ENCODE measurements at places on chromosomes 5 and 9.

DNA sequence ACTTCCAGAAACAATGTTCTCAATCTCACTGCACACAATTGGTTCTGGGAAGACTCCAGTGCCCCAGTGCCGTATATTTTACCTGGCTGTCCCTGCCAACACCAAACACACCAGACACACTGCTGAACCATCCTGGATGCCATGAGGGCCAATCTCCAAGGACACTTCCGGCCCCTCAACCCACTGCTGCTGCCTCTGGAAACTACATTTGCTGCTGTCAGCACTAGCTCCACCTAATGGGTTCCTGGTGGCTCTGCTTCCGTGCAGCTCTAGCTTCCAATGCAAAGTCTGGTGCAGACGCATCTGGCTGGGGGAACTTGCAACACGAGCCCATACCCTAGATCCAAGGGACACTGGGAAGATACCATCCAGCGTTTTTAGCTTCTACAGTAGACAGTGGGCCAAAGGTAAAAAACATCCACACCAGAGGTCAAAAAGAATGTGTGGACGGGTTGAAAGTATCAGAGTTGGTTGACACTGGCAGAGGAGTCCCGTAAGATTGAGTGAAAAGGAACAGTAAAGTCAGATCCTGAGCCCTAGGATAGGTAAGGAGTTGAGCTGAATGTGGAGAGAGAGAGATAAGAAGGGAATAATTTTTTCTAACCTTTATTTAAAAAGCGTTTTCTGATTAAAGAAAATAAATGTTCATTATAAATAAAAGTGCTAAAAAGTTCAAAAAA lies 99.7 kb upstream of the KIF2A start:
- no peak for DNase-seq

DNA sequence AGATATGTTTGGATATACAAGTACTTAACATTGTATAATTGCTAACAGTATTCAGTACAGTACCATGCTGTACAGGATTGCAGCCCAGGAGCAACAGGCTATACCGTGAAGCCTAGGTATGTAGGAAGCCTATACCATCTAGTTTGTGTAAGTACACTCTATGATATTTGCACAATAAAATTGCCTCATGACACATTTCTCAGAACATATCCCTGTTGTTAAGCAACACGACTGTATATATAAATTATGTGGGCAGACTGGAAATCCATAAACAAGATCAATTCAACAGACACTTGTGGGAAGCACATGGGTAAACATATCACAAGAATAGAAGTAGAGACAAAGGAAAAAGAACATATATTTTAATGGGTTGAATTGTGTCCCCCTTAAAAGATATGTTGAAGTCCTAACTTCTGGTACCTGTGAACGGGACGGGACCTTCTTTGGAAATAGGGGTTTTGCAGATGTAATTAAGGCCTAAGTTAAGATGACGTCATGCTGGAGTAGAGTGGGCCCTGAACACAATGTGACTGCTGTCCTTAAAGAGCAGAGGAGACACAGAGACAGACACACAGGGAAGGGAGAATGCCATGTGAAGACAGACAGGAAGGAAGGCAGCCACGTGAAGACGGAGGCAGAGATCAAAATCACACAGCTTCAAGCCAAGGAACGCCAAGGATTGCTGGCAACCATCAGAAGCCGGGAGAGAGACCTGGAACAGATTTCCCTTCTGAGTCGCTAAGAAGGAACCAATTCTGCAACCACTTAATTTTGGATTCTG lies 76.3 kb downstream of the SCAI start:
- DNase-seq: no peak

GRCh38 chr9:28668158-28668557 lies 1094.9 kb upstream of the C9orf72 start:
- no peak for DNase-seq

GRCh38 chr5:156515121-156515520 lies 188.2 kb downstream of the SGCD start:
- no peak for DNase-seq

DNA sequence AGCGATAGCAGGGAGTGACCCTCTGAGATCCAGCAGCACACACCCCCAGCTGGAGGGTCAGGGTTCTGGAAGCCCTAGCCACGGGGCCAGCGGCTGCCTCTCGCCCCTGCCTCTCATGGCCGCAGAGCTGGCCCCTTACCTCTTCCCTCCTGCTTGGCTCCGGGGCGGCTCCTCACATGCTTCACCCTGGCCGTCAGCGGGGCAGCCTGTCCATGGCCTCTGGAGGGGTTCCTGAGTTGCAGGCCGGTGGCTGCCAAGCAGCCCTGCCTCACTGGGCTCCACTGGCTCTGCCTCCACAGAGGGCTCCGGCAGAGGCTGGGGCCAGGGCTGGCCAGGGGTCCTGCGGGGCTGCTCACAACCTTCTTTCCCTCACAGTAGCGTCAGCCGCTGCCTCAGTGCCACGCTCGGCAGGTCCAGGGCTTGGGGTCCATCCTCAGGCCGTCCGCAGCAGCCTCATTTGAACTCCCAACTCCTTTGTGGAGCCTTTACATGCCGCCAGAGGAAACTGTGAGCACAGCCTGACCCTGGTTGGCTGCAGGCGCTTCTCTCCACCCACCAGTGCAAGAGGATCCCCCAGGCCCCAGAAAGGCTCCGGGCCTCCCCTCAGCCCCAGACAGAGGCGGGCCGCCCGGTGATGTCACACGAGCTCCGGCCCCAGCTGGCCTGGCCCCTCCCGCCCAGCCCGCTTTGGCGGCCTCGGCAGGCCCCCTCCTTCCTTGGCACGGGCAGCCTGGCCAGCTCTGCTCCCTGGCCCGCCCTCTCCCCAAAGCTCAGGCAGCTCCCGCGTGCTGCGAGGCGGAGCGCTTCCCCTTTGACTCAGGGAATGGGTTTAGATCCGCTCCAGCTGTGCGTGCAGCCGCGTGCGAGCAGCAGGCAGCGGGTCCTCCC lies at the start of gene ANGPTL2:
Gene ANGPTL2 (minus strand): TSS at position 460 of the 888 bp plus-strand sequence. CDS start 13,904 bp downstream, outside the sequence.
- no peak for DNase-seq

DNA sequence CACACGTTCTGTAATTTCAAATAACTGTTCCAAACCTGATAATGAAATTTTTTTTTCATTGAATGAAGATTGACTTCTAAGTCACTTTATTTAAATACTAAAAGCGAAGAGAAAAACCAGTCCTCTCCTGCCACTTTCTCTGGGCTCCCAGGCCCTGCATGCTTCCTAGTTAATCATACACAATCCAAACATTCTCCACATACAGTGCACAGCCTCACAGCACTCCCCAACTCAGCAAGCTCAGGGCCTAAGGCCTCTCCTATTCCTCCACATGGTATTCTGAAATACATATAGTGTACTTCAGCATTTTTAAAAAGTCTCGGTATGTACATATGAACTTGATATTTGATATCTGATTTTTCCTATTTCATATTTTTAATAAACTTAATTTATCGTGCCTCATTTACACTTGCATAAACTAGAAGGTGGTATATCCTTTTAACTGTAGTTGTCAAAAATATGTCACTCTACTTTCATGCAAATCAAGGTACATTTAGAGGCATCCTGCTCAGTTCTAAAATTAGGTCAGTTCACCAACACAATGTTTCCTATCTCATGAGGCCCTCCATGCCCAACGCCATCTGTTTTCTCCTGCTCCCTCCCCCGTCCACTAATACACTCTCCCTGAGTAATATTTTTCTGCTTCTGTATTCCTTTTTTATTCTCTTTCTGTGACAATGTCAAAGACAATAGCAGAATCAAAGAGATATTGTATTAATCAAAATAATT lies 206.7 kb downstream of the ARRDC3 start:
- no peak for DNase-seq

DNA sequence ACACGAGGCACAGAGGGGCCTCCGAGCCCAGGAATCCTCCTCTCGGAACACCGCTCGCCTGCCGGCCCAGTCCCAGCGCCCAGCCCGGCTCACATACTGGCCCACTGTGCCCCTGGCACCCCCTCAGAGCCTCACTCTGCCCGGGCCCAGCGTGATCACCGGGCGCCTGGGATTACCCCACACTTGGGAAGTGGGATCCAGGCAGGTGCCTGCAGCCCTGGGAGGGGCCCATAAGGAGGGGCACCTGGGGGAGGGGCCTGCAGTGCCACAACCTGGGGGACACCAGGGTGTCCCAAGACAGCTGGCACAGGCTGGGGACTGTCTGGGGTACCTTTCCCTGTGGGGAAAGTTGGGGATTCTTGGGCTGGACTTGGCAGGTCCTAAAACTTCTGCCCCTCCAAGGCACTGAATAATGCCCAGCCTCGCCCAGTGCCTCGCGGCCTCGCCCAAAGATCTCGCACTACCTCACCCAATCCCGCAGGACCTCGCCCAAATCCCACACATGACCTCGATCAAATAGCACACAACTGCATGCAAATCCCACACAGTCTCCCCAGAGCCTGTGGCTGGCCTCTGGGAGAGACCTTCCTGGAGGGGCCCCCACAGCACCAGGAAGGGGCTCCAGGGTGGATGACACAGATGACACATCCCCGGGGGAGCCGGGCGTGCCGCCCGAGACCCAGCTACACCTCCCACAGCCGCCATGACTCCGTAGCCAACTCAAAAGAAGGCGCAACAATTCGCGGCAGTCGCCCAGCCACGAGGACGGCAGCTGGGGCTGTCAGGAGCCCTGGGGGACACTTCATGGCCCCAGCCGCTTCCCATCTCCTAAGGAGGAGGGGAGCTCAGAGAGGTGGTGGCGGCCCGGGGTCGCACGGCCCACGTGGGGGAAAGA lies 13.7 kb downstream of the NOTCH1 start:
- DNase-seq: no peak

DNA sequence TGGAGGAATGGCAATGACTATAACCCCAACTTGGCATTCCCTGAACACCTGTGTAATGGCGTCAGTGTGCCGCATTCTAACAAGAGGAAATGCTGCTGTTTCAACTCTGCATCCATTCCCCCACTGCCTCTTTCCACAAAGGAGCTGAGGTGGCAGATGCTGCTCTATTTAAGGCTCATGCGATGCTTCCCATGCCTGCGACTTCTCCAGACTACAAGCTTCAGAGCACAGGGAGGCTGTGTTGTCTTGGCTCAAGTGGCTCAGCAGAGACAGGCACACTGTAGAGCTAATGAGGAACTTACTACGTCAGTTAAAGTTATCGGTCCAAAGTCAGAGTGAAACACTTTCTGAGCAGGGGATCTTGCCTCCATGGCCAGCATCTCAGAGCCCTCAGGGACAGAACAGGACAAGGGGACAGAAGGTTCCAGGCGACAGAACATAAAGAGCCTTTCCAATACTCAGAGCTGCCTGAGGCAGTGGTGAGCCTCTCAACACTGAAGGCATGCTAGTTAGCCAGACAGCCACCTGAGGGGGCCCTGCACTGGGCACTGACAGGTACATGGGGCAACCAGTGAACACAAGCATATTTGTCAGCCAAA lies 21.8 kb downstream of the TNIP1 start:
- DNase-seq: no peak

- no peak for DNase-seq
Observed at GRCh38 chr5:146390469-146390868, 51.8 kb downstream of the POU4F3 start.

DNA sequence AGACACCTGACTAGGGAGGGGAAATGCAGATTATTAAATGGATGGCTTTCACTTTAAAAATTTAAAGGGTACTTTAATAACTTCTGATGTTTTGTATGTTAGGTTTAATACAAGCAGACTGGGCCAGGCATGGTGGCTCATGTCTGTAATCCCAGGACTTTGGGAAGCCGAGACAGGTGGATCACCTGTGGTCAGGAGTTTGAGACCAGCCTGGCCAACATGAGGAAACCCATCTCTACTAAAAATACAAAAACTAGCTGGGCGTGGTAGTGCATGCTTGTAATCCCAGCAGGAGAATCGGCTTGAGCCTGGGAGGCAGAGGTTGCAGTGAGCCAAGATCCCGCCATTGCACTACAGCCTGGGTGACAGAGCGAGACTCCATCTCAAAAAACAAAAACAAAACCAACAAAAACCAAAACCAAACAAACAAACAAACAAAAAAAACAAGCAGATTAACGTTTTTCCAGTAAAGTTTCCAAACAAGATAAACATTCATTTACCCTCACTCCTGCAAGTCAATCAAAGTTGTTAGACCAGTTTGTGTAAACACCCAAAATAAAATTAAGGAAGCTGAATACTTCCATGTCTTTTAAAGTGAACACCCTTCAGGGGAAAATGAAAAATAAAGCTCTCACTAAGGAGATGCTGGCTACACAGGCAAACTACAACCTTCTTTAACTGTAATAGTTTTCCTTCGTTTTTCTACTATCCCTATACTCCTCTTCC lies 14.1 kb downstream of the ETF1 start:
- DNase-seq: no peak

DNA sequence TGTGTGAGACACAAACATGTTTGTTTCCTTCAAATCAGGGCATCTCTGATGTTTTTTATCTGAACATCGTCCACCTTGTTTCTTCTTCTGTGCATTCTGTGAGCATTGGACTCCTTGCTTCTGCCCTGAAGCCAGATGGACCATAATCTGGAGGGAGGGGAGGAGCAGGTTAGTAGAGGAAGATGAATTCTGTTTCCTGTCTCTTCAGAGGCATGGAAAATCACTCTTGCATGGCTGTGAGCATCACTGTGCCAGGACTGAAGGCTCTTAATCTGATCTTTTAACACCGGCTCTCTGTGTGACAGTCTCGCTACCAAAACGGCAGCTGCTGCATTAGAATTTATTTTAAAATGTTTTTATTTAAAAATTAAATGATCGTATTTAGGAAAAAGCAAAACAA lies 43.3 kb downstream of the TLE4 start:
- no peak for DNase-seq

- DNase-seq: no peak
Observed at GRCh38 chr9:97565262-97565661, 63.8 kb downstream of the TMOD1 start.

DNA sequence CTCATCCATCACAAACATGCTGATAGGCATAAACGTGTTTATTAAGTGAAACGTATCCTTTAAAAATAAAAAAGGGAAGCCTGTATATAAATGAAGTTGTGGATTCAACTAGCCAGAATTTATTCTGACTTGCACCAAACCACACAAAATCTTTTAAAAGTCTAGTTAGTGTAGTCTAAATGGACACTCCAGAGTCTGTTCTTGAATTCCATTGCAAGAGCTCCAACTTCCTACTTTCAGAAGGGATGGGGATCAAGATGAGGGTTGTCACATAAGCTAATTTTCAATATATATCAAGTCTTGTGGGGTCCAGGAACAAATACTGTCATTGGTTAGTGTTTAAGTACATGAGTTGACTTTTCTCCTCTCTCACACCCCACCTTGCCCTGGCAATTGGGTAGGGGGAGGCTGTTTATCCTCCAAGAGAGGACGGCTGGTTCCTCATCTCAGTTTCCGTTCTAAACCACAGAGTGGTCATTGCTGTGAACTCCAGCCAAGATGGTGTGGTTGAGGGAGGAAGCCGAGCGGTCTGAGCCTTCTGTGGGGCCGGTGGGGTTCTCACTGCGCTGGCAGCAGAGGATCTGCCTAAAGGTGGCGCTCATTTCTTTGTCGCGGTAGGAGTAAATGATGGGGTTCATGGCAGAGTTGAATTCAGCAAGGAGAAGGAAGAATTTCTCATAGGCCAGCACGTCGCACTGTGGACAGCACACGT lies 163.2 kb downstream of the LPAR1 start:
- DNase-seq: no peak

GRCh38 chr5:73957397-73958001 lies 331.5 kb downstream of the ARHGEF28 start:
- no peak for DNase-seq

- no peak for DNase-seq
Observed at GRCh38 chr5:158741296-158741695, 358.4 kb downstream of the EBF1 start.

Data from activated CD8-positive, alpha-beta memory T cell treated with anti-CD3 and anti-CD28 coated beads, Interleukin-2, amount 50 U/mL, for 48 hours (primary cell).